ENCODE measurements at places on chromosomes 16 and 17. TPM values are rescaled to one million over a fixed set of nuclear protein-coding genes. Genes with fewer than 3 reads are reported as not detected.

Gene PPP1R27
- not detected for total RNA-seq

Gene SLC25A10
- total RNA-seq = 13.2 TPM

Gene KRT33B
- not detected for total RNA-seq

Gene HSD11B2
- total RNA-seq = not detected

Gene FKBP10
- 230 TPM for total RNA-seq

DNA sequence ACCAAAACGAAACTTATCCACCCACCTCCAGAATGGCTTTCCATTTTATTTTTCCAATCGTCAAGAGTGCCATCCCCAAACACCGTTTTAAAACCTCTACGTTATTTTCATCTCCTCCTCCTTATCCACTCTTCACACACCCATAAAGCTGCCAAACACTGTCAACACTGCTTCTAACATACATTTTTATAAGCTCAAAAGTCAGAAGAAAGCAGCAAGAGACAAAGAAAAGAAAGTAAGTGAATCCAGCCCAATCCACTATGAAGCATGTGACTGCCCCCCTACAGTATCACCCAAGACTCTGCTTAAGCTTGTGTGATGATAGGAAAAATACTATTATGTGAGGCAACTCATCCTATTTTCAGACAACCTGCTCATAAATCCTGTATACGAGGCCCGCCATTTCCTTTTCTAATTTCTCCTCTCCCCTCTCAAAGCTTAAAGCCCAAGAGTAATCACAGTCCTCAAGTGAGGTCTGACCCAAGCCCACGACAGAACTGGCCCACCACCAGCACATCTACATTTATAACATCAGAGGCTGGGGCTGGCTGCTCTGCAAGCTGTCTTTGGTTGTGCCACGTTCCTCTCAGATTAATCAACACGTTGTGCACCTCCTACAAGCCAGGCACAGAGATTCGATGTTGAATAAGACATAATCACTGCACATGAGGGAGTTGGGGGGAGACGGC, 16.3 kb downstream of the USP31 start:
- no peak for DNase-seq

- no peak for DNase-seq
These were observed 4.4 kb downstream of the SNAI3 start for GRCh38 chr16:88681709-88682451.

DNA sequence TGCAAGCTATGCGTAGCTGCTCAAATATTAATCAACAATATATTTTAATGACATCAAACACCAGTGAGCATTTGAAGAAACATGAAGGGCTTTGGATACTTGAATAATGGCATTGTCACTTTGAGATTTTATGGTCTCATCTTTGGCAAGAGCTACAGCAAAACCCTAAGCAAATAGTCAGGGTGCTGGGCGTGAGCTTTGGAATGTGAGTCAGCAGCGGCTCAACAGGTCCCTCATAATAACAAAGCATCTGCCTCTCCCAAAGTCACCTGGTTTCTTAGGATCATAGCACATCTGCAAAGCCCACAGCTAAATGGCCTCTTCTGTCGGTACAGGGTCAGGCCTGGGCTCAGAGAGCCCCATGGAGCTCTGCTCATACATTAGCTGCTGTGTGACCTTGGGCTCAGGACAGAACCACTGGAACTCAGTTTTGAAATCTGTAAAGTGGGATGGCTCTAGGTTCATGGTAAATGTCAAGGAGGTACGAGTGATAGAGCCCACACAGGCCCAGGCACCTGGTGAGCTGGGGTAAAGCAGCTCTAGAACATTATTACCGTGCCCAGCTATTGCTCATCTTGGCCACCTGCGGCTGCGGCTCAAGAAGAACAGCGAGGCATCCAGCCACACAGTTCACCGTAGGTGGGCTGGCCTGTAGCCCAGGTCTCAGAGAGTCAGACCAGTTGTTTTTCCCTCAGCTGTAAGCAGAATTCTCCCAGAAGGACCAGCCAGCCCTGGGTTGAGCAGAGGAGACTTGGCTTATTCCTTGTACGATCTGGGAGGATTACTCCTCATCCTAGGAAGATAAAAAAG, 544.5 kb upstream of the CDH11 start:
- no peak for DNase-seq

DNA sequence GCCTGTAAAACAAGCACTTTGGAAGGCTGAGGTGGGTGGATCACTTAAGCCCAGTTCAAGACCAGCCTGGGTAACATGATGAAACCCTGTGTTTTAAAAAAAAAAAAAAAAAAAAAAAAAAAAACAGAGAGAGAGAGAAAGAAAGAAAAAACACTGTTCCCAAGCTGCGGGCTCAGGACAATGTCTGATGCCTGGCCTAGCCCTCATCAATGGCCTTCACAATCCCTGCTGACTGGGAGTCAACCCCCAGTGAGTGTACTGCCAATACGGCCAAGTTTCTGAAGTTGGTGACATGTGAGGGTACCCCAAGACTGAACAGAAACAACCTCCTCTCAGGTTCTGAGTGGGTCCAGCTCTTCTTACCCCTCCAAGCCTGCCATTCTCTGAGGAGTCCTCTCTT, 116.5 kb downstream of the ZNF778 start:
- no peak for DNase-seq

GRCh38 chr17:37720989-37721388, 23.9 kb downstream of the HNF1B start:
- no peak for DNase-seq

GRCh38 chr16:21719283-21719682, 55.5 kb downstream of the OTOA start:
- no peak for DNase-seq

DNA sequence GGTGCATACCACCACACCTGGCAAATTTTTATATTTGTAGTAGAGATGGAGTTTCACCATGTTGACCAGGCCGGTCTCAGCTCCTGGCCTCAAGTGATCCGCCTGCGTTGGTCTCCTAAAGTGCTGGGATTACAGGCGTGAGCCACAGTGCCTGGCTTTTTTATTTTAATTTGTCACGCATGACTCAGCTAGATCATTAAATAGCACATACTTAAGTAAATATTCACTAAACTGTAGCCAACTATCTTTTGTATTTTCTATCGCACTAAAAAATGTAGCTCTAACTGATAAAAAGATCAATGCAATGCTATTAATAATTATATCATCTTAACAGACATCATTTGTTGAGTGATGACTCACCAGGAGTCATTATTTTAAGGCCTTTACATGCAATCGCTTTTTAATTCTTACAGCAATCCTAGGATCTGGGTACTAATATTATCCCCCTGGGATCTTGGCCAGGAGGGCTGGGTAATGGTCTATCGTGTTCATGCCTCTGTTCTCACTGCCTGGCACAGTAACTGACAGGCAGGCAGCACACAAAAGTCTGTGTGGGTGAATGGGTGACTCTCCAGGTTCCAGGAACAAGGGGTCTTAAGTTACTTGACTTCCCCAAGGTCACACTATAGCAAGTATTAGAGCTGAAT, 693.5 kb upstream of the EEF2KMT start:
- no peak for DNase-seq

GRCh38 chr16:24685539-24686432, 43.7 kb upstream of the TNRC6A start:
- no peak for DNase-seq

DNA sequence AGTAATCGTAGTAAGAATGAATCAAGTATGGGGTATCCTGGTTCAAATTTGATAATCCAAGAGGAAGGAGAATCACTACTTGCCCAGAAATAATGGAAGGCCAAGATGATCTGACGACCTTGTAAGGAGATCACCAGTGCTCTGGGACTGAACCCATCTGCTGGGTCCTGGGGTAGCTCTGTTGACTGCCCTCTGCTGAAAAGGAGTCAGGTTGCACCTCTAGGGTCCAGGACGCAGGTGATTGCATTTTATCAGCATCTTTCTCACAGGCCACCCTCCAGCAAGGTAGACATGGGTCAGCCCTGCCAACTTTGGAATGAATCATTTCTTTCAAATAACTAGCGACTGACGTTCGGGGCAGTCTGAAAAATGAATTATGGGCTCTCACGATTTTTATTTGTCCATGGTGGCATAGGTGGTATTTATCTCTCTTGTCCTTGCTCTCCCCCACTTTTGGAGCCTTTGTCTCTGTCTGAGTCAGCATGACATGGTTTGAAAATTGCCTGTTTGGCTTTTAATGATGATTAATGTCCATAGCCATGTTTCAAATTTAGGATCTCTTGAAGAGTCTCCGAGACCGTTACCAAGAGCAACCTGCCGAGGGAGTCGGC, 163.7 kb downstream of the MSI2 start:
- no peak for DNase-seq

- DNase-seq = no peak
These were observed 61.4 kb upstream of the TMC5 start for GRCh38 chr16:19356024-19356952.

DNA sequence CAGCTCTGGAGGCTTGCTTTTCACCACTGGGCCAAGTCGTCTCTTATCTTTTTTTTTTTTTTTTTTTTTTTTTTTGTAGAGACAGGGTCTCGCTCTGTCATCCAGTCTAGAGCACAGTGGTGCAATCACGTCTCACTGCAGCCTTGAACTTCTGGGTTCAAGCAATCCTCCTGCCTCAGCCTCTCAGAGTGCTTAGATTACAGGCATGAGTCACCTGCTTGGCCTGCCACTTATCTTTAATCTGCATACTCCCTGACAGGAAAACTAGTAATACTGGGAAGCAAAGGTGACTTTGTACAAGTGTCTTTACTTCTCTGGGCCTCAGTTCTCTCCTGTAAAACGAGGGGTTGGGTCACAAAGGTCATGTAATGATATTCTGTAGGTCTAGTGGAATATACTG, 15.0 kb downstream of the NTN1 start:
- no peak for DNase-seq

DNA sequence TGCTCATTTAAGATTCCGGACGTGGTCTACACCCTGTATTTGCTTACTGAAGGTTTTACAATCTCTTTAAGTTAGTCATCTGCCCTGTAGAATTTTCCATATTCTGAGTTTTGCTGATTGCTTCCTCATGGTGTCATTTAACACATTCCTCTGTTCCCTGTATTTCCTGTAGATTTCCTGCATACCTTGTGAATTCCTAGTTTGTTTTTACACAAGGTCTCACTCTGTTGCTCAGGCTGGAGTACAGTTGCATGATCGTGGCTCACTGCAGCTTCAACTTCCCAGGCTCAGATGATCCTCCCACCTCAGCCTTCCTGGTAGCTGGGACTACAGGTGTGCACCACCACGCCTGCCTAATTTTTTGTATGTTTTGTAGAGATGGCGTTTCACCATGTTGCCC, 66.8 kb downstream of the CMIP start:
- peak; percentile 82 for DNase-seq

GRCh38 chr16:10565167-10565566, 15.2 kb downstream of the EMP2 start:
- DNase-seq = no peak

- no peak for DNase-seq
These were observed 204.1 kb upstream of the NOG start for GRCh38 chr17:56389356-56389755.

- DNase-seq = no peak
These were observed 16.3 kb downstream of the HS3ST4 start for GRCh38 chr16:25707982-25708583.

DNA sequence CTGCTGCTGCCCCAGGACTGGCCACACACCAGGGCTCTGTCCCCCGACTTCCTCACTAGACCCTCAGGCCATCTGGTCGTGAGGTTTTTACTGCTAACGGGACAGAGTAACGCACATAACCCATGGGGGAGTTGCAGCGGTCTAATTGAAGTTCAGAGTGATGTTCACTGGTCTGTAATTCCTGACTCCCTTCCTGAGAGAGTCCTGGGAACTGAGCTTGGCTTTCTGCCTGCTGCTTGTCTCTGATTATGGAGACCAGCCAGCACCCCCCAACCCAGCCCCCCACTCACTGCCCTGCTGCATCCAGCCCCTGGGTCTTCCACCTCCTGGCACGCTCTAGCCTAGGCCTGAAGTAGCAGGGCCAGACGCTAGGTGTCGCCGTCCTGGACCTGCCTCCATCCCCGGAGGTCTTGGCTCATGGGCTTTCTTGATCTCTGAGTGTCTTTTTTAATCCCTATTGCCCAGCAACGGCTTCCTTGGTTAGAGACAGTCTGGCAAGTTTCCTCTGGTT, 192.9 kb downstream of the CCDC182 start:
- no peak for DNase-seq

DNA sequence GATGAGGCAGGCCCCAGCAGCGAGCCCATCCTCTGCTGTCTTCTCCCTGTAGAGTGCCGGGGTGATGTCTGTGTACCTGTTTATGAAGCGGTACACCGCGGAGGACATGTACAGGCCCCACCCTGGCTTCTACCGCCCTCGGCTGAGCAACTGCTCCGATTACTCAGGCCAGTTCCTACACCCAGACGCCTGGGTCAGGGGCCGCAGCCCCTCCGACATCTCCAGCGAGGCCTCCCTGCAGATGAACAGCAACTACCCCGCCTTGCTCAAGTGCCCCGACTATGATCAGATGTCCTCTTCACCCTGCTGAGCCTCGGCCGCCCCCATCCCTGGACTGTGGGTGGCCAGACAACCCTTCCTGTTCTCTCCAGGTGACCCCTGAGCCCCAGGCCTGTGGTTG, 50.0 kb downstream of the CACNG5 start:
- DNase-seq = no peak

GRCh38 chr17:2792366-2793169, 3.7 kb upstream of the RAP1GAP2 start:
- no peak for DNase-seq

- DNase-seq = no peak
These were observed 268.3 kb downstream of the ABCC12 start for GRCh38 chr16:47887496-47887895.

- DNase-seq = no peak
These were observed 26.2 kb upstream of the IRF8 start for GRCh38 chr16:85872734-85873133.

DNA sequence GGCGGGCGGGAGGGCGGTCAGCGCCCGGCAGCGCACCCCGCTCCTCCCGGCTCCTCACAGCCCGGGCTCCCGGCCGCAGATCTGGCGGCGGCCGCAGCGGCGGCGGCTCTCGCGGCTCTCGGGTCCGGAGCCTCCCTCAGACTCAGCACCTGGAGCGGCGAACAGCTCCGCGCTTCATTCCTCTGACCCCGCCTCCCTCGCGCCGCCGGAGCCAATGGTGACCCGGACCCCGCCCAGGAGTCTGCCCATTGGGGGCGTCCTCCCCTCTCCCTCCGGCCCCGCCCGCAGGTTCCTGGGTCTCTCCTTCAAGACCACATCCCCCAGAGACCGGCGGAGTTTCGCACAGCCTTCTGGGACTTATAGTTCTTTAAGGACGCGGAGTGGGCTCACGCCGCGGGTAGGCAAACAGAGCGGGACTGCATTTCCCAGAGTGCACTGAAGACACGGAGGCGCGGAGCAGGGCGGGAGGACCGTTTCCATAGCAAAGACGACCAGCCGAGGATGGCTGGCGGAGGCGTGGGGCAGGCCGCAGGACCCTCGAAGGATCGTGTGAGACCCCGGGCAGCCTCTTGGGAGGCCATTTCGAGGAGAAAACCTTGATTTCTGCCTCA, at the start of gene SMPD3:
TSS of gene SMPD3 (minus strand) at position 149 of the 611 bp plus-strand sequence. CDS start 76,327 bp downstream, outside the sequence.
- peak; percentile 88 for DNase-seq

DNA sequence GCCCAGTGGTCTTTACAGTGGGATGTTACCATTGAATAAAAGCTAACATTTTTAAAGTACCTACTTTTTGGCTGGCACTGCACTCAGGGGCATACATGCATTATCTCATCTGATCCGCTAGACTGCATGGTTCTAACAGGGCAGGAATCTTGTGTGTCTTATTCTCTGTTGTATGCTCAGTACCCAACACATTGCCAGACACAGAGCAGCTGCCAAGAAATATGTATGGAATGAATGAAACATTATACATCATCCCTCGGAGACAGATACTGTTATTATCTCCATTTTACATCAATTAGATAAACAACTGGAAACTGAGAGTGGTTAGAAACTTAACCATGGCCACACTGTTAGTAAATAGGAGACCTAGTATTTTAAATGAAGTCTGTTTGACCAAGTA, 74.1 kb upstream of the CDH11 start:
- no peak for DNase-seq

GRCh38 chr16:9091867-9092281, 430 bp downstream of the HAPSTR1 start:
- DNase-seq = no peak

Data from glomerular endothelial cell (primary cell).